ENCODE measurements at places on chromosomes 5 and 9.

- DNase-seq, result no peak
Observed at GRCh38 chr5:1324719-1325190, 20.1 kb downstream of the CLPTM1L start.

GRCh38 chr5:154276973-154277331 is 86.4 kb downstream of the GALNT10 start:
- no peak for DNase-seq

DNA sequence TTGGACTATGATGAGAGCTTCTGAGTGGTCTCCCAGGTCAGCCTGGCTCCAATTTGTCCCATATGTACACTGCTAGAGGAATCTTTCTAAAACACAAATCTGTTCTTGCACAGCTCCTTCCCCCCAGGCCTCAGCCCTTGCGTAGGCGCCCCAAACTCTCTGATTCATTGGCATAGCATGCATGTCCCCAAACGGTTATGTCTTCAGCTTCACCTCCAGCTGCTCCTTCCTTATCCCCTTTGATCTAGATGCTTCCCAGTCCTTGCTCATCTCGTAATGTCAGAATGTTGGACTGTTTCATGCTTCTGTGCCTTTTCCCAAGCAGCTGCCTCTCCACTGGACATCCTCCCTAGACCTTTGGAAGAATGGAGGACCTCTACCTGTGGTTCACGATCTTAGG is 60.1 kb upstream of the BASP1 start:
- DNase-seq, result no peak

DNA sequence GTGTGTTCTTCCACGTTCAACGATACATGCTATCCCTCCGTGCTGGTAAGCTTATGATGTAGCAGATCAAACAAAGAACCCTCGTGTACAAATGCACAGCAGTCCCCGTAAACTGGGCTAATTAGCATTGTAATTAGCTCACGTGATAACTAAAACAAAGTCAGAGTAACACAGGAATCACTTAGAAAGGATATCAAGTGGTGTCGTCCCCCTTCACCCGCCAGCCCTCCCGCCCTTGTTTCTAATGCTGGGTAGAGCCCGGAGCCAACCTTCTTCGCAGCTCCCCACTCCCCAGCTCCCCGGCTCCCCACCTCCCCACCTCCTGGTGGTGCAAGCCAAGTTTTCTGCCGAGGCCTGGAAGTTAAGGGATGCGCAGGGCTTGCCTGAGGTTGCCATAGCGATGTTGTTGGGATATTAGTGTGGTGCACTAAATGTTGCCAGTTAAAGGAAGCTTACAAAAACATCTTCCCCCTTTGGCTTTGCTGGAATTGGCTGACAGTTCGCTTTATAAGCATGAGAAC is 357.9 kb upstream of the CCNH start:
- DNase-seq, result no peak

GRCh38 chr9:103183701-103184171 is 188.6 kb downstream of the CYLC2 start:
- DNase-seq, result no peak

DNA sequence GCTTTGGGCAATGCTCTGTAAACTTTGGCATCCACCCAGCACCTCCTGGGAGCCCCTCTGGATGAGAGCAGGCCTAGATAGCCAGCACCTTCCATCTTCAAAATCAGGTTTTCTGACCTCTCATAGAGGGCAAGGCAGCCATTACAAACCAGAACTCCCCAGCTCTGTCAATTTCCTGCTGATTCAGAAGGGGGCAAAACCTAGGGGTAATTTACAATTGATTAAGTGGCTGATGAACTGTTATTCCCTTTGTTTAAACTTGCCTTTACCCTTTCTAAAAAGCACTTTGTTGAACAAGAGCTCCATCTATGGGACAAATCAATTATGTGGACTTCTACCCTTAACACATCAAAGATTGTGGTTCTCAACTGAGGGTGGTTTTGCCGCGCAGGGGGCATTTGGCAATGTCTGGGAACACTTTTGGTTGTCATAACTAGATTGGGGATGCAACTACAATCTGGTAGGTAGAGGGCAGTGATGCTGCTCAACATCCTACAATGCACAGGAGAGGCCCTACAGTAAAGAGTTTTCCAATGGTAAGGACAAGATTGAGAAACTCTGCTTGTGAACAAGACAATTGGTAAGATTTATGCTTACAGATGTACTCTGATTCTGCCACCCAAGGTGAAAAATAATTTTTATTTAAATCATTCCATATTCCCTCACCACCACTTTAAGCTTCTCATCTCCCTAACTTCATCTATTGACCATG is 184.1 kb downstream of the MARCHF11 start:
- DNase-seq, result no peak

DNA sequence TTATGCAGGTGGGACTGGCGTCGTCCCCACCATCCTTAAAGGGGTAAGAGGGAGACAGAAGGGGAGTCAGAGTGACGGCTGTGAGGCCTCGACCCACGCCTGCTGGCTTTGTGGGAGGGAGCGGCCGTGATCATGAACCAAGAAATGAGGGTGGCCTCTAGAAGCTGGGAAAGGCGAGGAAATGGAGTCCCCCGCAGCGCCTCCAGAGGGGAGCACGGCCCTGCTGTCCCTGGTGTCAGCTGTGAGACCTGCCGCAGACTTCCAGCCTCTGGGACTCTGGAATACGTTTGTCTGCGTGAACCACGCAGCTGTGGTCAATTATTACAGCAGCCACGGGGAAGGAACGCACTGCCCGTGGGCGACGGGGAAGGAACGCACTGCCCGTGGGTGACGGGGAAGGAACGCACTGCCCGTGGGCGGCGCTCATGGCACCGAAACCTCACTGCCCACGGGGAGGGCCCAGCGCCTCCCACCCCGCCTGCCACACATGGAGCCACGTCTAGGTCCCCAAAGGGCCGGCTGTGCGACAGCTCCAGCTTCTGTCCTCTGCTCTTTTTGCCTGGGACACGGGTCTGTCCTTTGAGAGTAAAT is 108.8 kb upstream of the RAPGEF1 start:
- no peak for DNase-seq

Measured in cortex of kidney (tissue), 1 donor.